Endodermal cell (in vitro differentiated cells): ENCODE measurements at places on chromosomes 1 and 21.

GRCh38 chr1:4058122-4058521, 158.1 kb upstream of the C1orf174 start:
- no peak for DNase-seq

GRCh38 chr1:8247811-8248436, 70.0 kb upstream of the SLC45A1 start:
- no peak for DNase-seq

- no peak for DNase-seq
Measured at GRCh38 chr1:177190308-177190970, 19.7 kb downstream of the BRINP2 start.

DNA sequence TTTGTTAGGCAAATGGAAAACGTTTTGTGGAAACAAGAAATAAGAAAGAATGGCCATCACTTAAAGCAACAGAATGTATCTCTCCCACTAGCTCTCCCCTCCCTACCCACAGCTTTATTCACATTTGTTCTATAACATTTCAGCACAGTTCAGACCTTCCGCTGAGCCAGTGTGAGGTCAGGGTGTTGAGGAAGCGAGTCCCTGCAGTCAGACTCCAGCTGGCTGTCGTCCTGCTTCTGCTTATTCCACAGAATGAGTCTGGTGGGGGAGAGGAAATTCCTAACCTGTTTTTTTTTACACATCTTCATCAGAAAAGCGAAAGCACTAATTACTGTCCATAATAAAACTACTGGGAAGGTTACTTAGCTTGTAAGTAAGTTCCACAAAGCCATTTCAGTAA, 39.0 kb downstream of the MRPL39 start:
- DNase-seq, result peak; percentile 49

- no peak for DNase-seq
Measured at GRCh38 chr1:158818560-158818959, 12.6 kb upstream of the MNDA start.
